ENCODE measurements at places on chromosomes 1 and 21.

GRCh38 chr1:103190766-103191165 lies 82.4 kb upstream of the COL11A1 start:
- no peak for DNase-seq

DNA sequence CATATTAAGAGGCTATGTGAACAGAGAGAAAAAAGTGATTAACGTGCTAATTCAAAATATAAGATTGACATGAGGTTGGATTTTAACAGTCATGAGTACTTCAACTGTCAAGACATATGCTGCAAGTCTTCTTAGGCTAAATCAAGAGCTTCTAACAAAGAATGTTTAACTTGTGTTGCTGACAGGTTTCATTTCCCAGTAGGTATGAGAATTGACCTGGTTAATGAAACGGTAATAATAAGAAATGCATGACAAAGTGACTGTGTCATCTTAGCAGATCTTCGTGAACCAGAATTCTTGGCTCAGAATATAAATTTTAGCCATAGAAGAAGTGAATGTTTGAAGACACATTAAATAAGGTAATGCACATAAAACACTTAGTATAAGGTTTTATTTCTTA lies 132.6 kb upstream of the PTGFR start:
- no peak for DNase-seq

DNA sequence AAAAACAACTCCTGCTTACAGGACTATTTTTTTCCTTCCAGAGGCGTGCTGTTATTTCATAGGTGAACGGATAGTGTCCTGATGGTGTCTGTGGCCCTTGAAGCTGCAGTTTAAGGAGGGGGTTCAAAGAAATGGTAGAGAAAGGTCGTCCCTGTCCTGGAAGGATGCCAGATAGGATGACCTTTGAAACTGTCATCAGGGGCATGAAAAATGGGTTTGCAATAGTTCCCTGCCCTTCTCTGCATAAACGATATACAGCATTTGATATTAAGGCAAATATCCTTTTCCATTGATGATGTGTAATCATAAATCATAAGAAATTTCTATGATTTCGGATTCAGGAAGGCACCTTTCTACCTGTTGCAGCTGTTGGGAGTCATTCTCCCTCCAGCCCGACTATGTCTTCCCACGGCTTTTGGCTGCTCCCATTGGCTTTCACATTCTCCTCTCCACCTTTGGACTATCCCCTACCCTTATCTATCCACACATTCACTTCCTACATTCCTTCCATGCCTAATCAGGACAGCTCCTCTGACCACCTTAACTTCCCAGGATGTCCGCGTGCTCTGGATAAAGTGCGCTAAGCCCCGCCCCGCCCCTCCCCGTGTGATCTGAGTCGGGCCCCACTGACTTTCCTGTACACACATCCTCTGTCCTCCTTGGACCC lies 209.8 kb downstream of the DISC1 start:
- DNase-seq = no peak

GRCh38 chr1:233606813-233607212 lies 7.1 kb upstream of the KCNK1 start:
- DNase-seq = no peak

GRCh38 chr1:205914730-205915129 lies 28.5 kb downstream of the SLC26A9 start:
- no peak for DNase-seq

All from naive thymus-derived CD8-positive, alpha-beta T cell (primary cell).